ENCODE measurements at places on chromosomes 6 and 20. TPM values are rescaled to one million over a fixed set of nuclear protein-coding genes. Genes with fewer than 3 reads are reported as not detected.

NRN1 gene
- polyA plus RNA-seq, result not detected

EPPIN gene
- not detected for polyA plus RNA-seq

TCP11 gene
- polyA plus RNA-seq, result not detected

BPIFB4 gene
- polyA plus RNA-seq, result not detected

EPB41L1 gene
- polyA plus RNA-seq, result not detected

PRND gene
- polyA plus RNA-seq, result not detected

JPH2 gene
- polyA plus RNA-seq, result not detected

SNPH gene
- polyA plus RNA-seq, result 2.8 TPM

DAAM2 gene
- not detected for polyA plus RNA-seq

KIF13A gene
- 0.92 TPM for polyA plus RNA-seq

NNAT gene
- polyA plus RNA-seq, result not detected

ZSCAN23 gene
- not detected for polyA plus RNA-seq

EYA2 gene
- not detected for polyA plus RNA-seq

C20orf204 gene
- not detected for polyA plus RNA-seq

HMGN4 gene
- 232 TPM for polyA plus RNA-seq

VGLL2 gene
- not detected for polyA plus RNA-seq

RAET1L gene
- not detected for polyA plus RNA-seq

SYCP2L gene
- not detected for polyA plus RNA-seq

TINAG gene
- not detected for polyA plus RNA-seq

HCRTR2 gene
- not detected for polyA plus RNA-seq

ANKEF1 gene
- polyA plus RNA-seq, result 1.3 TPM

SNX21 gene
- 2.5 TPM for polyA plus RNA-seq

SPAG4 gene
- polyA plus RNA-seq, result 0.89 TPM

ATP6V1G2 gene
- polyA plus RNA-seq, result not detected

RSPH3 gene
- polyA plus RNA-seq, result not detected

TFAP2C gene
- polyA plus RNA-seq, result not detected

GFOD1 gene
- 68.8 TPM for polyA plus RNA-seq

SMPD2 gene
- polyA plus RNA-seq, result 10.2 TPM

POU3F2 gene
- not detected for polyA plus RNA-seq

ARMH2 gene
- not detected for polyA plus RNA-seq

KHDC1 gene
- polyA plus RNA-seq, result 4.3 TPM

PDYN gene
- polyA plus RNA-seq, result not detected

PARD6B gene
- 0.38 TPM for polyA plus RNA-seq

MDFI gene
- not detected for polyA plus RNA-seq

SLC13A3 gene
- not detected for polyA plus RNA-seq

FAXC gene
- polyA plus RNA-seq, result not detected

SYNDIG1 gene
- polyA plus RNA-seq, result not detected

KHDC1L gene
- not detected for polyA plus RNA-seq

COL11A2 gene
- not detected for polyA plus RNA-seq

SEC23B gene
- polyA plus RNA-seq, result 109 TPM

AFG1L gene
- polyA plus RNA-seq, result 4.1 TPM

SLC12A5 gene
- polyA plus RNA-seq, result 1.8 TPM

PSORS1C1 gene
- not detected for polyA plus RNA-seq

HLA-DQA1 gene
- polyA plus RNA-seq, result 53.1 TPM

RSPO4 gene
- not detected for polyA plus RNA-seq

PDSS2 gene
- 10.2 TPM for polyA plus RNA-seq

EHMT2 gene
- 21.5 TPM for polyA plus RNA-seq

ANGPT4 gene
- polyA plus RNA-seq, result not detected

TCF15 gene
- not detected for polyA plus RNA-seq

CCN6 gene
- not detected for polyA plus RNA-seq

GINS1 gene
- polyA plus RNA-seq, result 1.0 TPM

TSPO2 gene
- not detected for polyA plus RNA-seq

IPCEF1 gene
- 54.3 TPM for polyA plus RNA-seq

CD24 gene
- polyA plus RNA-seq, result 0.48 TPM

FAM217A gene
- 0.16 TPM for polyA plus RNA-seq

Measured in immature natural killer cell (primary cell).